Activated T-helper 1 cell treated with anti-CD3 and anti-CD28 coated beads, Interleukin-2, amount 50 U/mL, for 16 hours (primary cell): ENCODE measurements at places on chromosomes 4 and X.

GRCh38 chr4:184805462-184806228, 20.1 kb downstream of the ACSL1 start:
- no peak for DNase-seq

- DNase-seq: no peak
Observed at GRCh38 chrX:130053236-130053635, 57.1 kb downstream of the ELF4 start.

DNA sequence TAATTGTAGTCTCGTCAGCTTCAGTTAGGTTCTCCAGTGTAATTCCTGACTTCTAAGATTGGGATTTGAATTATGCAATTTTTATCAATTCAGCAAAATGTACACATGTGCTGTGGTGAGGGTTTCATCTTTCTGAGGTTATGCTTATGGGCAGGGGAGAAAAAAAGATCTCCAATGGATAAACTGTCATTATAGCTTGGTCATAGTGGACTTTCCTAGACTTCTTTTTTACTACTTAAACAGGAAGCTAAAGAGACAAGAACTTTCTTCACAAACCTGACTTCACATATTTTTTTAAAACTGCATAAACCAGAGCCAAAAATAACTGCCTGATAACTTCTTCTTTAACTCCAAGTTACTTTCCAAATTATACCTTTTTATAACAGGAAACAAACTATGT, 21.7 kb upstream of the SPP1 start:
- DNase-seq: no peak

DNA sequence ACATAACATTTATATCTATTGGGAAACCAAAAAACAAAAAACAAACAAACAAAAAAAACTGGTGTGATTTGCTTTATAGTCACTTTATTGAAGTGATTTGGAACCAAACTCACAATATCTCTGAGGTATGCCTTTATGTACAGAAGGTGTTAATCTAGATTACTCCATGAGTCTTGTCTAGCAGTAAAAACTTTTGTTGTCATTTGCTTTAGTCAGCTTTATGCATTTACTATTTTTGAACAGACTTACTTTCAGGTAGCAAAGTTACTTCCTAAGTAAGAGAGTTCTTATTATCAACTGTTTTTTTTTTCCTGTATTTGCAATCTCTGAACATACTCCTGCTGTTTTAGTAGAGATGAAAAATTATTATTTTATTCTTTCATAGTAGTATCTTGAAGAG, 39.5 kb downstream of the RAP1GDS1 start:
- DNase-seq: no peak

DNA sequence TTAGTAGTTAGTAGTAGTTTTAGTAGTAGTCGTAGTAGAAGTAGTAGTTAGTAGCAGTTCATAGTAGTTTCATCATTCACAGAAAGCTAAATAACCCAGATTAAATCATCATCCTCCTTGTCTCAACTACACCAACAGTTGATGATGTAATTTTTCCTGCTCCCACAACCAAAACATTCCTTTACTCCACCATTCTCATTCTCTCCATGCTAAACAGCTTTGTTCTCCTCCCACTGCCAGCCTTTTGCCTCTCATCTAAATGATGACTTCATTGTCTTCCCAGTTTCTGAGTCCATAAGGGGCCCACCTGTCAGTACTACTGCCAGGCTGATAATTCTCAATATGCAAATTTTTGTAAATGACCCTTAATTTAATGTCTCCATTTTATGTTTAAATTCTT, 68.9 kb downstream of the ARHGAP24 start:
- no peak for DNase-seq
